Body of pancreas (tissue), 4 donors: ENCODE measurements at places on chromosomes 3 and 15.

DNA sequence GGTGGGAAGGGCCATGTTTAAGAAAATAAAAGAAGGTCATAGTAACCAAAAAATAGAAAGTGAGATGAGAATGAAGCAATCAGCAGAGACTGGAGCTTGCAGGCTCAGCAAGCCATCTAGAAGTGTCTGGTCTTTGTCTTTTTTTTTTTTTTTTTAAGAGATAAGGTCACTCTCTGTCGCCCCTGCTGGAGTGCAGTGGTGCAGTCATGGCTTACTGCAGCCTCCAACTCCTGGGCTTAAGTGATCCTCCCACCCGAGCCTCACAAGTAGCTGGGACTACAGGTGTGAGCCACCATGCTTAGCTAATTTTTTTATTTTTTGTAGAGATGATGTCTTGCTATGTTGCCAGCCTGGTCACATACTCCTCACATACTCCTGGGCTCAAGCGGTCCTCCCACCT is 36.2 kb downstream of the GXYLT2 start:
- no peak for DNase-seq

DNA sequence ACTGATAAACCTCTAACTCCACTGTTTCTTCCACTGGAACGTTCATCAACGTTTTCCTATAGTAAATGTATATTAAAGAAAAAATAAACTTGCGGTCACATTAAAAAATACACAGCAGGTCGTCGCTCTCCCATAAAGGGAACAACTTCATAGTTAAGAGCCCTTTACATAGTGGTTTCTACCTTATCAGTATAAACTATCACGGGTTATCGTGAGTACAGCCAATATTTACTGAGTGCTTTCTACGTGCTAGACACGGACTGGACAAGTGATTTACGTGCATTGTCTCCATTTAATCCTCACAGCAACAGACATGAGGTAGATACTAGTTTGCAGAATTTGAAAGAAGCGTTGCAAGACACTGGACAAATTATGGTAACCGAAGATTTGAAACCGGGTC is 964 bp upstream of the TASOR start:
- DNase-seq, result no peak

DNA sequence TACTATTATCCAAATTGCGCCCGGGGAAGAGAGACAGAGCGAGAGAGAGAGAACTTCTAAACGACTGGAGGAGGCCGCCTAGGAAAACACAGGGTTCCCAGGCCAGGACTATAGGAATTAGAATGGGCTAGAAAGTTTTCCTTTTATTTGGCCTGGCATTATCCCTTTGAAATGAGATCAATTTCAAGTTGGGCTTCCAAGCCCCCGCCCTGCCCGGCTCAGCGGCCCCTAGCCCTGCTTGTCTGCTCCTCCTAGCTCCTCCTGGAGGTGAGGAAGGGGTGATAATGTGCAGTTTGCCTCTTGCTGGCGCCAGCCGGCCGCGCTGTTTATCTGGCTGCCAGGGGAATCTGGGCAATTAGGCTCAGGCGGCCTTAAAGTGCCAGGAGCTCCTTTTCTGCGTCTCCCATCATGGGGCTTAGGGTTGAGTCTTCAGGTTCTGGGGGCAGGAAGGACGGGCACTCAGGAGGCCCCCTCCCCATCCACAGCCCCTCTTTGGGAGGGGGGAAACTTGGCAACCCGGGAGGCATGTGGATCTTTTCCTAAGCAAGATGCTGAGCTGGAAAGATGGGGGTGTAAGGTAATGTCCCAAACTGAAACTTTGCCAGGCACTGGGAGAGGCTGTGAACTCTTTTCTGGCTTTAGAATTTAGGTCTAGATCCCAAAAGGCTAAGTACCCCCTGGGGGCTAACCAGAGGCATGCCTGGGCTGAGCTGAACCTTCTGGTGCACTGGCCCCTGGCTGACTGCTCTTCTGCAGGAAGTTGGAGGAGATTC is 5.5 kb downstream of the SMAD6 start:
- DNase-seq, result peak; percentile 52

DNA sequence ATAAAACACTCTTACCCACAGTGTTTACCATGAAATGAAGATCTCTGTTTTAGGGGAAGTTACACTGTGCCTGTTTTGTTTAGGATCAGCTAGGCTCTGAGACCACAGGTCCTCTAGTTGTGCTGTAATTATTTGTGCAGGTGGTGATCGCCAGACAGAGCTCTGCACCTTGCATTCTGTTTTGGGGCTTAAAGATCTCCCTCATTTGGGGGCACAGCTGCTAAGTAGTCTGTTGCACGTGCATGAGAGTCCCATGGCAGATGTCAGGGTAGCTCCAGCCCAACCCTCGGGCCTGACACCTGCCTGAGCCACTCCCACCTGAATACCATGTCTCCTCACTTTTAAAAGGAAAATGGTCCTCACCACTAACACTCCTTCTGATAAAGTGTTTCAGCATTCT is 12.4 kb downstream of the C3orf20 start:
- DNase-seq, result no peak

DNA sequence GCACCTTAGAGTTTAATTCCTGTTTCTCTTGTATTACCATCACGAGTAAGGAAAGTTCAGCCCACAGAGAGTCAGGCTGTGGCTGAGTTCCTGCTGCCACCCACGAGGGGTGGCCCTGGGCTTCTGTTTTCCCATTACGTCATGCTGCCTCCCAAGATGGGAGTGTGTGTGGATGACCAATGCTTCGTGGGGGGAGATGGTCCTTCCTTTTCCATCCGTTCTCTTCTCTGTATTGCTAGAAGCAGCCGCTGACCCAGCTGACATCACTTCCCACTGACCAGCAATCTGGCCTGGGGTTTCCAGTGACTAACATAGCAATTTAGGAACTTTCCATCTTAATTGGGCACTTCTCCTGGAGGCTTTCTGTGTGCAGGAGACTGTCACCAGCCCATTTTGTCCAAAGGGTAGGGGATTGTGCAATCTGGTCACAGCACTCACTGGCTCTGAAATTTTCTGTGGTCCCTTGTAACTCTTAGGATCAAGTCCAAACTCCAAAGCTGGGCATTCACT is 9.3 kb downstream of the IRAK2 start:
- DNase-seq, result peak; percentile 84

DNA sequence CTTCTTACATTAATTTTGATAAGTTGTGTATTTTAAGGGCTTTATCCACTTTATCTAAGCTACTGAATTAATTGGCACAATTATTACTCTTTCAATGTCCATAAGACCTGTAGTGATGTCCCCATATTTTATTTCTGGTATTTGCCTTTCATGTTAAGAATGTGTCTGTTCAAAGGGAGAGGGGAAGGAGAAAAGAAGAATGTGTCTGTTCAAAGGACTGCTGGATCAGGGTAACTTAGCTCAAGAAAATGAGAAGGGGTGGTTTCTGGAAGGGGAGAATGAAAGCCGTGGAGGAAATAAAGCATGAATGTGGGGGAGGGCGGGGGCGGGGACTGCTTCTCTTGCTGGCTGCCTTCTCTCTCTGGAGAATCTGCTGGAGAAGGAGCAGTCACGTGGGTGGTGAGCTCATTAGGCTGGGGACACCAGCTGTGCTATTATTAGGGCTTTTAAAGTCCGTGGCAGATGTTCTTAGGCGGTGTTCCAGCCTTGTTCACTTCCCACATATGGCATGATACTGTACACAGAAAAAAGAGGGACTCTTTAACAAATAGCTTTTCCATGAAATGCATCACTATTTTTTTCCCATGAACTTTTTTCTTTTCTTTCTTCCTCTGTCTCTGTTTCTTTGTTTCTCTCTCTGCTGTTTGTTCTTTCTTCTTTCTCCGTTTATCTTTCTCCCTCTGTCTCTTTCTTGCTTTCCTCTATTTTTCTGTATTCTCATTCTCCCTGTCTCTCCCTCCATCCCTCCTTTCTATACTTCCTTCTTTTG is 63.7 kb upstream of the ULK4 start:
- DNase-seq, result peak; percentile 76

DNA sequence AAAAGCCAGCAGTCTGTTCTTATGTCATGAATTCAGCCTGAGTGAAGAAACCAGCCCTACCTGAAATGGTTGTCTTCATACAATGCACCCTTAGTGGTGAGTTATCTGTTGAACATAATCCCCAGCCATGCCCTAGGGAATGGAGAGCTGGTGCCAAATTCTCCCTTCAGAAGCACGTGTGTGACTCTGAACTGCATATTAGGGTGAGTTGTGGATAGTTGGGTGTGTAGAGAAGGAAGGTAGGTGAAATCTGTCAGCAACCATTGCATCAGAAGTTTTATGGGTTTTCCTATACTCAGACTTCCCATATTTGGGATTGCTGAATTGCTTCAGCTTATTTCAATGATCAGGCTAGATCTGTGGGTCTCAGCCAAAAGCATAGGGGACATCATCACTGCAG is 46.5 kb upstream of the TP63 start:
- DNase-seq, result no peak

DNA sequence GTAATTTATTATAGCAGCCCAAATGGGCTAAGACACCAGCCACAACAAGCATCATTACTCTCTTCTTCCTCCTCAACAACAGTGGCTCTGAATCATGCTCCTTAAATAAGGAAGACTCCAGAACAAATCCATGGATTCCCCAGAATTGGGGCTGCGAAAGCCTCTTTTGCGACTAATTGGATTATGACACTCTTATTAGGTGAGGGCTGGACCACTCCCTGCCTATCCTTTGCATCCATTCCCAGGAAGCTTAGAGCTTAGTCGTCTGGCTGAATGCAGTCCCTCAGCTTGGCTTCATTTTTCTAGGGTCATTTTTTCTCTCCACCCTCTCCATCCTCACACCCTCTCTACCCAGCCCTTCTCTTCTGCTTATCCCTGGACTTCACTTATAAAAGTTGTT is 227.7 kb downstream of the ZNF621 start:
- DNase-seq, result no peak

- DNase-seq, result no peak
These were observed 28.1 kb downstream of the ARHGEF26 start for GRCh38 chr3:154149286-154149685.

DNA sequence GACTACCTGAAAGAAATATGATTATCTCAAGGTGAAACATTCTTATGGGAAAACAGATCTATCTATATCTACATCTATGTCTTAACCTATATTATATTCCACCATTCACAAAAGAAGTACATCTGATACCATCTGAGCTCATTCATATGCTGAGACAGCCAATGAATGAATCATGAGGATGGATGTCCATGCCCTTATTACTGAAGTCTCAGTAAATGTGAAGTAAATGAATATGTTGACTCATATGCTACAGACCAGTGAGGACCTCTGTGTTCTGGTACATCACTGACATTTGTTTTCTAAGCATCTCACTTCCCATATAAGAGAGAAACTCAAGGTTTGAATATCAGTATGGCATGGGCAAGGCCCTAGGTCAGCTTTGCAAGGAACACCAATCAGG is 311.2 kb upstream of the TMC3 start:
- DNase-seq, result no peak

GRCh38 chr3:56857178-56857577 is 55.4 kb upstream of the ARHGEF3 start:
- no peak for DNase-seq

- DNase-seq, result no peak
These were observed 19.8 kb downstream of the SIN3A start for GRCh38 chr15:75431682-75432081.

GRCh38 chr3:4732925-4733324 is 239.8 kb downstream of the ITPR1 start:
- DNase-seq, result no peak

DNA sequence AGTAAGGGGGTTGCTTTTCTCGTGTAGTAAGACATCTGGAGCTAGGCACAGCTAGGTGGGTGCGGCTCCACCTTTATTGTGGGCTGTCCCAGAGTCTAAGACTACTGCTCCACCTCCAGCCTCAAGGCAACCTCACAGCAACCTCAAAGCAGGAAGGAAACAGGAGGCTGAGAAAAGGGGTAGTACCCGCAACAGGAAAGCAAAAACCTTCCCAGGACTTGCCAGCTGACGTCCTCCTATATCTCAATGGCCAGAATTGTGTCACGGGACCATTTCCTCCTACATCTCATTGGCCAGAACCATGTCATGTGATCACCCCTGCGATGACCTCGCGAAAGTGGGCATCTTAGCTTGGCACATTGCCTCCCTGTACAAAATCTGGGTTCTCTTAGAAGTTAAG is 4.3 kb upstream of the GPR160 start:
- no peak for DNase-seq

GRCh38 chr15:32763295-32763694 is 45.5 kb downstream of the GREM1 start:
- no peak for DNase-seq

- peak; percentile 39 for DNase-seq
These were observed 42.1 kb downstream of the MAGI1 start for GRCh38 chr3:65996589-65996988.

GRCh38 chr3:175598740-175599139 is 739.6 kb downstream of the NAALADL2 start:
- no peak for DNase-seq

DNA sequence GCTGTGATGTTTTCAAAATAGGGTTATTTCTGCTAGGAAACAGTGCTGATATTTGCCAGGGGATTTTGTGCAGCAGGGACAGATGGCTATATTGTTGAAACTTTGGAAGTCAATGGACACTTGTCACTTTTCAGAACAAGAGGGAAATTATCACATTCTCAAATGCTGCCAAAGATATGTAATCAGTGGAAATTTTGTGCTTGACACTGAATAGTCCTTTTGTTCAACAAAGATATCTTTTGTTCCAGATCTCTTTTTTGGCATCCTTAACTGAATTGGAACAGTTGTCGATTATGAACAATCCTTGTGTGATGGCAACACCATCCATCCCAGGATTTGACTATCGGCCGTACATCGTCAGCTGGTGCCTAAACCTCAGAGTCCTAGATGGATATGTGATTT is 7.8 kb downstream of the CEP97 start:
- no peak for DNase-seq

GRCh38 chr3:181487236-181487978 is 224.3 kb upstream of the SOX2 start:
- no peak for DNase-seq

GRCh38 chr3:79884354-79884753 is 116.6 kb upstream of the ROBO1 start:
- no peak for DNase-seq

- DNase-seq, result no peak
These were observed 57.6 kb downstream of the CYP19A1 start for GRCh38 chr15:51280838-51281237.

- DNase-seq, result no peak
These were observed 98.1 kb upstream of the BFSP2 start for GRCh38 chr3:133301731-133302130.

DNA sequence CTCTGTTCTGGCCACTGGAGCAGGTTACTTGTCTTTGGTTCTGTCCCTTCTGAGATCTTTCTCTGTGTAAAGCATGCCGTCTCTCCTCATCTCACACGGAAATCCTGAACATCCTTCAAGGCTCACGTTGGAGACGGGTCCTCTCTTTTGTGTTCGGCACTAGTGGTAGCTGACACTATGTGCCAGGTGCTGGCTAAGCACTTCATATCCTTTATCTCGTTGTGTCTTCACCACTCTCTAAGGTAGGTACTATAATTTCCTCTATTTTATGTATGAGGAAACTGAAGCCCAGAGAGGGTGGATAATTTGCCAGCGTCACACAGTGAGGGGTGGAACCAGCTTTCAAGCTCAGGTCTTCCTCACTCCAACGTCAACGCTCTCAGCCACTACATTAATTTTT is 1.2 kb downstream of the IFT122 start:
- no peak for DNase-seq

GRCh38 chr3:17938313-17938712 is 195.9 kb upstream of the TBC1D5 start:
- DNase-seq, result no peak
